IMR-90 (cell line): ENCODE measurements at places on chromosomes 7 and 10.

- DNase-seq = no peak
Measured at GRCh38 chr10:97075961-97076525, 109.7 kb downstream of the SLIT1 start.

DNA sequence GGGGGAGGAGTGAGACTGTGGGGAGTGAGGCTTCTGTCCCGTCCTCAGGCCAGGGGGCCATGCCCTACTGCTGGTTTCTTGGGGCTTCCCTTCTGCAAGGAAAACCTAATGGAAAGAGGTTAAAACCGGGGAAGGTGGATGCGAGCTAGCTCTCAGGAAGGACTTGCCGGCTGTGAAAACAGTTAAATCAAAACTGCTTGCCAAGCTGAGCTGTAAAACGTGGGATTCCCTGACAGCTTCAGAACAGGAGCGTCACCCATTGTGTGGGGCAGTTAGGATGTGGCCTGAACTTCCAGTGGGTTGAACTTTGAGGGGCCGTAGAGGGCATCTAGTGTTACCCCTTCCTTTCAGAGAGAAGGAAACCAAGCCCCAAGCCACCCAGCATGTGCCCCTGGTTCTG is 13.1 kb downstream of the TSPAN15 start:
- no peak for DNase-seq

DNA sequence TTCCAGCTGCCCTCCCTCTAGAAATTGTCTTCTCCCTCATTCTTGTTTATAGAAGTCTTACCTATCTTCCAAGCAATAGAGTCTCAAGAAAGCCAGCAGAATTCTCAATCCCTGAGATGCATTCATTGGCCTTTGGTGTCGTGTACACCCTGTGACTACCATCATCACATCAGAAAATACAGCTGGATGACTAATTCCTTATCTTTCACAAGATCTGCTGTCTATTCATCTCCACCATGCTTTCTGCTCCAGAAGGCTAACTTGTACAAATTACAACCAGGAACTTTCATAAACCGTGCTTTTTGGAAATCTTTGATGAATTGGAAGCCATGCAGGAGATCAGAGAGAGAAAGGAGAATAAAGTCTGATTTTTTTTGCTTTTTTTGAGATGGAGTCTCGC is 1062.9 kb upstream of the GHITM start:
- DNase-seq = no peak

- DNase-seq = peak; percentile 79
Measured at GRCh38 chr7:46034056-46034768, 113.1 kb upstream of the IGFBP3 start.

DNA sequence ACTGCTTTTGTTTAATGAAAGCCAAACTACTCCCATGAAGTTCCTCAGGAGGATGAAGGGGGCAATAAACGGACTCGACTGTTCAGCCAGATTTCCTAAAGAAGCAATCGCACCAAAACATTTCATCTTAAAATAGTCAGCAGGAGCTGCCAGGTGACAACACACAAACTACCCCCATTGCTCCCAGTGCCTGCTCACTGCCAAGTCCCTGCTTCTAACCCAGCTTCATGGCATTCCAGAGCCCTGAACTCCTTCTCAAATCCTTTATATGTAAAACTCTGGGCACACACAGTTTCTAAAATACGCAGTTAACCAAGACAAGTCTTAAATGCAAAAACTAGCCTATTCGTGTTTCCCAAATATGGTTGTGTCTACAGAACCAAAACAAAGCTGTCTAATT is 110.0 kb downstream of the SORBS1 start:
- DNase-seq = no peak

GRCh38 chr10:36602374-36602773 is 523.0 kb upstream of the ANKRD30A start:
- DNase-seq = peak; percentile 85

DNA sequence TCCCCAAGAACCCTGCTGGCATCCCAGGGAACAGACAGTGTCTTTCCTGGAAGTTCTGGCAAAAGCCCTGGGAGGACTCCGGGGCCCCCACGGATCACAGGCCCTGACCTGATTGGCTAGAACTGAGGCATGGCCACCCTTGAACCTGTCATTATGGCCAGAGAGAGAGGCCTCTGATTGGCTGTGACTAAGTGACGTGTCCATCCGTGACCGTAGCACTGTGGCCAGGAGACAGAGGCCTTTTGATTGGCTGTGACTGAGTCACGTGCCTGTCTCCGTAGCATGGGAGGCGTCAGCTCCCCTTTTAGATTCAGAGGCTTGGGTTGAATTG is 163.8 kb downstream of the RGS10 start:
- DNase-seq = no peak

DNA sequence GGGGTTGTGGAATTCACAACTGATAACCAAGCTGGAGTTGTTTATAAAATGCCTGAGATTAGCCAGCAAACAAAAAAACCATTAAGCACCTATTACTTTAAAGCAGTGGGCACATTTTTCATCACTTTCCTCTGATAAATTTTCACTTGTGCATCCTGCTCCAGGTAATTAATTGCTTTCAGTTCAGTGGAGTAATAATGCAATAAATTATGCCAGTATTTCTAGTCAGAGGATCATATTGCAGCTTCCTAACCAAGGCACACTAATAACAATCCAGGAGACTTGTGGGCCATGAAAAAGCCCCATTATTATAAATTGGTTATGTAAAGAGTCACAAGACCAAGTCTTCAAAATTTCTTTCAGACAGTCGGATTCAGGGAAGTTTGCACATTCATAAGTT is 193.2 kb downstream of the LRMDA start:
- no peak for DNase-seq

DNA sequence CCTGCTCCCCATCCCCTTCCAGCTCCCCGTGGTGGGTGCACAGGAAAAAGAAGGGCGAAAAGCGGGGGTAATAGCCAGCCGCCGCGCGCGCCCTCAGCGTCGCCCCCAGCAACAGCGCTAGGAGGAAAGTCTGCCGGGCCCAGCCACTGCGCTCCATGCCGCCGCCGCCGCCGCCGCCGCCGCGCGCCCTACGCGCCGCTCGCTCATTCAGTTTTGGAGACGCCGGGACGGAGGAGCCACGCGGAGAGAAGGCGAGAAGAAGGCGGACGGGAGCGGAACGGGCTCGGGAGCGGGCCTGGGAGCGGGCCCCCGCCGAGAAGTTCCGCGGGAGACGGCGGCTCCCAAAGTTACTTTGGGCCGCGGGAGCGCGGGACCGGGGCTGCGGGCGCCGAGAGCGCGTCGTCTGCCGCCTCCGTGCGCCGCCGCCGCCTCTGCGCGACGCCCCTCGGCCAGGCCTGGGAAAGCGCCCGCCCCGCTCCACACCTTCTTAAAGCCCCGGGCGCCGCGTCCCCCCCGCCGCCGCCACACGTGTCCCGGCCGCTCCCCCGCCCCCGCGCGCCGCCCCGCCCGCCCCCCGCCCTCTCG is at the start of gene RELN:
RELN (minus strand) TSS at position 459 of the 585 bp plus-strand sequence; CDS start at position 157, 302 bp downstream.
- peak; percentile 17 for DNase-seq

DNA sequence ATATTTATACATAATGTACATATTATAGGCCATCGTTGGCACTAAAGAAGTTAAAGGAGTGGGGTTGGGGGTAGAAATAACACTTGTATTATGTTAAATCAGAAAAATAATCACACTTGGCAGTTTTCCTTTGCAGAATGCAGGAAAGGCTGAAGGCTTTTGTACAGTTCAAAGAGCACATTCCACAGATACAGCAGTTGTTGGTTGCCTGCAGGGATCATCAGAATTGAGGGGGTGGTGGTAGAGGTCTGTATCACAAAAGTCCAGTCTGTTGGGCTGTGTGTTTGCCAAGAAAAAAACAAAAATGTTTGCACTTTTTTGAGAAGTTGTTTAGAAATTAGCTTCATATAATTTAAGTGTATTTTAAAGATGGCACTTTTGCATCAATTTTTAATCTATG is 231.8 kb upstream of the FOXP2 start:
- no peak for DNase-seq

GRCh38 chr7:141619745-141620144 is 68.5 kb downstream of the AGK start:
- no peak for DNase-seq

GRCh38 chr7:19969859-19970493 is 196.6 kb upstream of the TMEM196 start:
- no peak for DNase-seq

DNA sequence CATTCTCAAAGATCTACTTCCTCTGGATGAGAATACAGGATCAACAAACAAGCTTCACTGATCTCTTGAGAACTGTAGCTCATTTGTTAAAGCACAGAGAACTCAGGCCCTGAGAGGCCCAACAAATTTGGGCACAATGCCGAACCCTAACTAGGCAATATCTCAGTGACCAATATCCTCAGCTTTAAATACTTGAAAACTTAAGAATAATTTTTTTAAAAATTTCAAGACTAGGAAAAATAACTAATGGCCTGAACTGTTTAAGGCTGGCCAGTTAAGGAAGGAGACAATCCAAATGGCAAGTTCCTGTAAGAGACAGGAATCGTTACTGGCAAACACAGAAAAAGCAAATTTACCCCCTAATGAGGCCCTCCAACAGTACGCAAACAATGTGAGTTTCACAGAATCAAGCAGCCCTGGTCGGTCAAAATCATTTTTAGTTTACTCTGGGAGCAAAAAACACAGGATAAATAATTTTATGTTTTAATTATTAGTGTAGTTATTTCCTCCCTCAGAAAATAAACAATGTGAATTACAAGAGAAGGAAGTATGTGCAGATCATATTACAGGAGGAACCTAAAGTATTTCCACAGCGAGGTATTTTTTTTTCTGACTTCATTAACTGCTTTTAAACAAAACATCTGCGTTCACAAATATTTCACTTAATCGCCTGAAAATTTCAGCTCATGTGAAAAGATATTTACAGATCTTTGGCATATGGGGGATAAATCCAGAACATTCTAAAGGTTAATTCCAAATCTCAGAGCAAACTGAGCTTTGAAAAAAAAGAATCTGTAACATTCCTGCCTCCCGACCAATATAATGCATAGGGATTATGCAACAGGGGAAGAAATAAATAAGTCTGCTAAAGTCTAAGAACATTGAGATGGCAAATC is 39.5 kb downstream of the NT5C2 start:
- DNase-seq = peak; percentile 62

- DNase-seq = peak; percentile 66
Measured at GRCh38 chr7:21912305-21912704, 33.4 kb downstream of the CDCA7L start.

DNA sequence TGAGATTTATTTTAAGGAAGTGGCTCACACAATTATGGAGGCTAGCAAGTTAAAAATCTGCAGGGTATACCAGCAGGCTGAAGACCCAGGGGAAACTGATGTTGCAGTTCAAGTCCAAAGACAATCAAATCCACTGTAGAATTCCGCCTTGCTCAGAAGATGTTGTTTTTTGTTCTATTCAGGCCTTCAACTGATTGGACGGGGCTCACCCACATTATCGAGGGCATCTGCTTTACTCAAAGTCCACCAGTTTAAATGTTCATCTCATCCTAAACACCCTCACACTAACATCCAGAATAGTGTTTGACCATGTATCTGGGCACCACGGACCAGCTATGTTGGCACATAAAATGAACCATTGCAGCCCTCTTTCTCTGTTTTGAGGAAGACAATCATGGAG is 211.2 kb upstream of the GPR26 start:
- no peak for DNase-seq

- peak; percentile 15 for DNase-seq
Measured at GRCh38 chr10:119365773-119366599, 158.6 kb downstream of the GRK5 start.

DNA sequence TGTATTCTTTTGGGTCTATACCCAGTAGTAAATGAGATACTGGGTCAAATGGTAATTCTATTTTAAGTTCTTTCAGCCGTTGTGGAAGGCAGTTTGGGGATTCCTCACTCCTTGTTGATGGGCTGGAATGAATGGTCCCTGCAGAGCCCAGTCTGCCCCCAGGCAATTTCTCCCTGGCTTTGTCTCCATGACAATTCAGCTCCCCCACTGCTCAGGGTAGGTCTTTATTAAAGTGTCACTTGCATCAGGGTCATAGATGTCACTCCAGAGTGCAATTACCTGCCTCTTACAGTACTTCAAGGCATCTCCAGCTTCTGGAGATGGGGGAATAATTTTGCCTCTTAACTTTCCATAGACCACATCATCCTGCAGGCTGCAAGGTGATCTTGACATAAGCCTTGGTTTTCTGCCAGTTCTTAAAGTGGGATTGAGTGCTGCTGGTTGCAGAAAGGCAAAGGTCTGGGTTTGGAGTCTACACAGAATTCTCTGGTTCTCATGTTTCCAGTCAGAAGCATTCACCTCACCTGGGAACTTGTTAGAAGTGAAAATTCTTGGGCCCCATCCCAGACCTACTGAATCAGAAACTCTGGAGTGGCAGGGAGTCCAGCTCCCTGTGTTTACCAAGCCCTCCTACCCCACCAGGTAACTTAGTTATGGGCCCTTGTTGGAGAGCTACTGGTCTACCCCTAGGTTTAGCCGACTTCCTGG is 442.4 kb downstream of the GALNT17 start:
- DNase-seq = no peak

GRCh38 chr7:10022957-10023356 is 950.7 kb upstream of the PHF14 start:
- DNase-seq = no peak

GRCh38 chr7:20395104-20395503 is 64.4 kb downstream of the ITGB8 start:
- peak; percentile 66 for DNase-seq

- no peak for DNase-seq
Measured at GRCh38 chr10:1367938-1368841, 312.0 kb downstream of the WDR37 start.

DNA sequence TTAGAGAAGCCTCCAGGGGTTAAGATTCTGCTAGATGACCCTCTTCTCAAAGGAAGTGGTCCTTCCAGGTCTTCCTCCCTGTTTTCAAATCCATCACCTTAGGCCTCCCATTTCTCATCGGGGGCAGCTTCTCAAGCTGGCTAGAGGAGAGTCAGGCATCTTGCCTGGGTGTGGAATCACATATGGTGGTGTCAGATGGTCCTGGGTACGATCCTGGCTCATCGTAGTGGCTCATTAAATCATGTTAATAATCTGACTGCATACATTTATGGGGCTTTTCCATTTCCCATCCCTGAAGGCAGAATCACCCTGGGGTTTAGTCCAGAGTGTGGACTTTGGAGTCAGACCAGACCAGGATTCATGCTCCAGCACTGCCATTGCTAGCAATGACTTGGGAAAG is 132.6 kb downstream of the RPS24 start:
- DNase-seq = no peak

DNA sequence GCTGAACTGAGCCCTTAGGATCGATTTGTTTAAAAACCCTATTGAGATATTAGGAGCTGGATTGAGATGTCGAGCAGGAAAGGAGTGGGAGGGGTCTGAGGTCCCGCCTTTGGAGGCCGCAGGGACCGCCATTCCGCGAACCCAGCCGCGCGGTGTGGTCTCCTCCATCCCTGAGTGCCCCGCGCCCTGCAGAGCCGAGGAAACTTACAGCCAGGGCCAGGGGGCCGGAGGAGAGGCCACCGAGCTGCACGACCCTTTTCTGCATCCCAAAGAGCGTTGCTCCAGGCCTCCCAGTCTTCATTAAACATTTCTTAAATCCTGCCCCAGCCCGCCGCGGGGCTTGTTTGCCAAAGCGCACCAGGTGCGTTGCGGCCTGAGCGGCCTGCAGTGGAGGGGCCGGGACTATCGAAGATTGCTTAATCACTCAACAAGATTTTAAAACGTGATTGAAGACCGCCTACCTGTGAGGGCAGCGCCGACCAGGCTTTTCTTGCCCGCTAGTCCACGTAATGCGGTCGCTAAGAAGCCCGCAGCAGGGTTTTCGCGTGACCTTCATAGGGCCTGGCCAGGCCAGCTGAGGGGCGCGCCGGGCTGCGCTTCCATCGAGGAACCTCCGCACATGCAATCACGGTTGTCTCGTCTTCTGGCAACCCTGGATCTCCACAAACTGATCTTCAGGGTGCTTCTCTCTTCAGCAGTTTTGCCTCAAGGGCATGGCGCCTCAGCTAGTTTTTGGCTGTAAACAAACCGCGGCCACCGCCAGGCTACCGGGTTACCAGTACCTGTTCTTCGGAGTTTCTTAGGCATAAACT is 2.0 kb upstream of the CTBP2 start:
- DNase-seq = no peak
